NCI-H526 (cell line): ENCODE measurements at places on chromosomes 7 and 10.
A peak's percentile ranks its signal among the peaks of the same experiment; 100 is the strongest.

DNA sequence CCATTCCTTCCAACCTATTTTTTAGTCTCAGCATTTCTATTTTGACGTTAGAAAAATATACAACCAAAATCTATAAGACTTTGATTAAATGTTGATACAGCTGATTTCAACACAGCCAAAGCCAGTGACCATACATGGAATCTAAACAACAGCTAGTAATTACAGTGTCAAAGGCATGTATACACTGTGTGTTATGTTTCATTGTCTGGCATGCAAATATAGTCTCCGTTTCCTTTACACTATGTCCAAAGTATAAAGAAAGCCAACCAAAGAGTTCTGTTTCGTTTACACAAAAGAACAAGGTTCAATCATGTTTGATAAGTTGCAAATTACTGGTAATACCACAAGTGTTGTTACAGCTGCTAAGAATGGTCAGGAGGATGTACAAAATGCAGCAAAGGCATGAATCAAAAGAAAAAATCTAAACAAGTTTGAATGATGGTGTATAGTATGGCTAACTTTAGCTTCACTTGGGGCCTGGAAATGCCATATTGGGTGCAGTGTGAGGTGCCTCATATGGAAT lies 268.3 kb upstream of the FERD3L start:
- no peak for DNase-seq

DNA sequence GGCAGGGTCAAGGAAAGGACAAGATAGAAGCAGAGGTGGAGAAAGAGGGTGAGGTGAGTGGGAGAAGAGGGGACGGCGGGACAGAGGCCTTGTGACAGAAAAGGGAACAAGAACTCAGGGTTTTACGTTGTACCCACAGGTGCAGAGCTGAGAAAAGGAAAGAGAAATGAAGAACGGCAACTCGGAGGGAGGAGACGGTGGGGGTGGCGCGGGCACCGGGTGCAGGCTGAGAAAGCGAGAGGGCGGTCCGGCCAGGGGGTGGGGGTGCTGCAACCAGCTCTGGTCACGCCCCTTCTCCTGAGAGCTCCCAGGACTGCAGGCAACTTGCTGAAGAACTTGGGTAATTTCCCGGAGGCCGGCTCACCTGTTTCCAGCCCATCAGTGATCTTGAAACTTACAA lies 65.3 kb downstream of the CARD11 start:
- DNase-seq, result no peak

GRCh38 chr10:21604651-21605050 lies 70.6 kb downstream of the MLLT10 start:
- DNase-seq, result no peak

- DNase-seq, result no peak
Observed at GRCh38 chr10:115129752-115130151, 36.6 kb downstream of the ATRNL1 start.

GRCh38 chr7:71752171-71752935 lies 620.4 kb downstream of the GALNT17 start:
- no peak for DNase-seq

DNA sequence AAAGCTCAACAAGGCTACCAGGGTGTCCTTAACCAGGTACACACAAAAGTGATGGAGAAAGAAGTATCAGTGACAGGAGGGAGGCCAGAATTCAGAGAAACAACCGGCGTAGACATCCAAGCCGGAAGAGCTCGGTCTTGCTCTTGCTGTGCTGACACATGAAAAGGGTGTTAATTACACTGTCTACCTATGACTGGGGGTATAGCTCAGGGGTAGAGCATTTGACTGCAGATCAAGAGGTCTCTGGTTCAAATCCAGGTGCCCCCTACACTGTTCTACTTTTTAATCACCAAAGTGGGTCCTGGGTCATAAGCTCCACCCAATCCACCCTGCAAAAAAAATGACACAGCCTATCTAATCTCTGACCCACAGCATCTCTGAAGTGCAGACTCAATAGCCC lies 86.9 kb upstream of the ZNF746 start:
- no peak for DNase-seq

GRCh38 chr10:70479626-70480238 lies 1.2 kb downstream of the PALD1 start:
- no peak for DNase-seq

- peak; percentile 91 for DNase-seq
Observed at GRCh38 chr10:89643812-89644690, 991 bp downstream of the PANK1 start.

- no peak for DNase-seq
Observed at GRCh38 chr10:88478256-88478655, 104.9 kb downstream of the RNLS start.

GRCh38 chr7:157854066-157854891 lies 517.5 kb downstream of the DNAJB6 start:
- no peak for DNase-seq

DNA sequence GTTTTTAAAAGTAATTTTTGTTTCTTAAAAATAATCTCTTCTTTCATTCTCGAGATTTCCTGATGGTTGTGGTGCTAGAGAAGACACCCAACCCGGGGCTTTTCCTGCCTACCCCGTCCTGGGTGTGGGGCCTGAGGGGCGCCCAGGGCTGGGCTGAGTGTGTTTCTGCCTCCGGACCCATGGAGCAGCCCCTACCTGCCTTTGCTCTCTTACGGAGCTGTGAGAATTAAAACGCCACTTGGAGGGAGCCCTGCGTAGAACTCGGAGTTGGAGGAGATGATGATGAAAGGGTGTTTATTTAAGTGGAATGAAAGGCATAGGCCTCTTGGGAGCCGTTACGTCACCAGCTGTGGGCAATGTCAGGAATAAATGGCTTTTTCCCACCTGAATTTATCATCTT lies 261.8 kb upstream of the SHH start:
- no peak for DNase-seq

DNA sequence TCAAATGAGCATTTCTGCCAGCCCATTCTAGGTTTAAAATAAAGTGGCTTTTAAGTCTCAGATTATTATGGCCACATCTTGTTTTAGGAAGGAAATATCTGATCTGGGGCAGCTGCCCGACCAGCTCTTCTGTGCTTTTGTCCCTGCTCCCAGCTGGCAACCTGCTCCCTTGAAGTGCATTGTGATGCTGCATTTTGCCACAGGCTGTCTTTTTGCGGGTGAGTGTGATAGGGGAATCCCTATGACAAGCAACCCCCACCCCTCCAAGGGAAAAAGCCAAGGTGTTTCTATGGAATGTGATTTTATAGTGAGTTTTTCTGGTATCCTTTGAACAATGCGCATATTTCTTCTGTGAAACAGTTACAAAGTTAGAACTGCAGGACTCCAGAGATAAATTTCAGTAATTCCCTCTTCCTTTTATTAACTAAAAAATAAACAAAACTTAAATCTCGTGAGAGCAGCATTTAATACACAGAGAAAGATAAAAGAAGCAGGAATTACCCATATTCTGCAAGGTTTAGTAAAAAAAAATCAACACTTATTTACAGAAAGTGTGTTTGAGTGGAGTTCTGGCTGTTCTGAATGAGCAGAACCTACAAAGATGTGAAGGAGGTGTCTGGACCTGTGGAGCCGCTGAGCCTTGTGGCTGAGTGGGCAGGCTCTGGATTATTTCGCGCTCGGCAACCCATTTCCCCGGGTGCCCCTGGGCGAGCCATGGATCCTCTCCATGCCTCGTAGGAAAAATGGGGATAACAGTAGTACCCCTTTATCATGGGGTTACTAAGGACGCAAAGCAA lies 10.1 kb upstream of the HPS1 start:
- no peak for DNase-seq

GRCh38 chr7:45650404-45651394 lies 76.5 kb downstream of the ADCY1 start:
- no peak for DNase-seq

- no peak for DNase-seq
Observed at GRCh38 chr10:85851934-85852333, 514.7 kb downstream of the GRID1 start.
